H1 (cell line): ENCODE measurements at places on chromosomes 3 and 15.

- DNase-seq: no peak
Measured at GRCh38 chr3:50606596-50606995, 5.0 kb downstream of the CISH start.

DNA sequence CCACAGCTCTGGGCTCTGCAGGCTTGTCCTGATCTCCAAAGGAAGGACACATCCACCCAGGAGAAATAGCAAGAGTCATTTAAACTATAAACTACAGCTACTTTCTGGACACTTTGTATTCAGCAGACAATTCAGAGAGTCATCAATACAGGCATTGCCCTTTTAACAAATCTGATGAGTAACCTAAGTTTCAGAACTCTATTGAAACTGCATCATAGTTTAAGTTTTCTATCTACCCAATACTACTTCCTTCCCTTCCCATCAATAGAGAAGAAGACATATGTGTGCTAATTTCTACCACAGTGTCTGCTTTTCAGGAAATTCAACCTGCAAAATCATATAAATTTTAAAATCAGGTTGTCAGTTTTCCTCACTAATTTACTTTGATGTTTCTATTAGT is 736.5 kb downstream of the IGSF11 start:
- DNase-seq: no peak

DNA sequence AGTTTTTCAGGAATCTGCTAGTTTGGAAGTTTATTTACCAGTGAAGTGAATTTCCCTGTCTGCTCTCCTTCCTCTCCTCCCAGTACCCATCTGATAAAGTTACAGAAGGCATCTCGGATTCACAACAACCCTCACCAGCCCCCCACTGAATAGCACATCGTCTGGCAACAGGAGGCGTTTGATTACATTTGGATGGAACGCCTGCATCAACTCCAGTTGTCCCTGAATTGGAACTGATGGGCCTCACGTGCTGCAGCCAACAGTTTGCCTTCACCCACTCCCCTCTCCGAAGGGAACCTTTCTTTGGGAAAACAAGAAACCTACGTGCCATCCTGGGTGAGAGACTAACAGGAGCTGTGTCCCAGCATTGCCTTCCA is 59.5 kb upstream of the BCL6 start:
- peak; percentile 46 for DNase-seq

DNA sequence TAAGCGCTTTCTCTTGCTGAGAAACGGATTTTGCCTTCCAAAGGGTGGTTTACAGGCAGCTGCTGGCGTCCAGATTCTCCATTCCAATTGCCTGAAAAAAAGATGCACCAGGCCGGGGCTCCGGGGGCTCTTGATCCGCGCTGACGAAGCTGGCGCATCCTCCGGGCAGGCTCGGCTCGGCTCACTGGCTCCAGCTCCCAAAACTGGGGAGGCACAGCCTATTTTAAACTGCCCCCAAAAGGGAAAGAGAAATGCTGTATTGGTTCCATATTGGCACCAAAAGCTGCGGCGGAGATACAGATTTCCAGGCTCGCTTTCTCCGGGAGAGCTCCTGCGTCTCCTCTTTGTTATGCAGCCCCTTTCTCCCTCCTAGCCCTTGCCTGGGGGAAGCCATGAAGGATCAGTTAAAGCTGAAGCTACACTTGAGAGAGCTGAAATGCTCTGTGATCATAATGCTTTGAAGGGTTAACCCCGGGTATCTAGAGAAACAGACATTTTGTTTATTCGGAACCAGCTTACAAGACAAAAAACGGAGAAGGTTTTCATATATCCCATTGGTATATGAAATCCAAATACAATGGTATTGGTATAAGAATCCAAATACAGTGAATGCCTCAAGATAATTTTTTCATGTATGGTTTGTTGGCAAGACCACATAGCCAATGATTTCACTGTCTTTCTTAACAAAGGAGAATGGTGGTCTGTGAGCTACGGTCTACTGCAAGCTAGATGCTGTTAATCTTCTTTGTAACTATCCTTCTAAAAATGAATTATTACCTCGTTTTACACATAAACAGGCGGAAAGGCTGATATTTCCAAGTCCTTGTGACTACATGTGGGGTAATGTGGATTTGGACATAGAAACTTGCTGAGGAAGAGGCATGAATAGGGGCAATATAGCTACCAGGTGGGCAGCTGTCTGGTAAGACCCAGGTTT is 693 bp downstream of the CD200 start:
- DNase-seq: no peak

DNA sequence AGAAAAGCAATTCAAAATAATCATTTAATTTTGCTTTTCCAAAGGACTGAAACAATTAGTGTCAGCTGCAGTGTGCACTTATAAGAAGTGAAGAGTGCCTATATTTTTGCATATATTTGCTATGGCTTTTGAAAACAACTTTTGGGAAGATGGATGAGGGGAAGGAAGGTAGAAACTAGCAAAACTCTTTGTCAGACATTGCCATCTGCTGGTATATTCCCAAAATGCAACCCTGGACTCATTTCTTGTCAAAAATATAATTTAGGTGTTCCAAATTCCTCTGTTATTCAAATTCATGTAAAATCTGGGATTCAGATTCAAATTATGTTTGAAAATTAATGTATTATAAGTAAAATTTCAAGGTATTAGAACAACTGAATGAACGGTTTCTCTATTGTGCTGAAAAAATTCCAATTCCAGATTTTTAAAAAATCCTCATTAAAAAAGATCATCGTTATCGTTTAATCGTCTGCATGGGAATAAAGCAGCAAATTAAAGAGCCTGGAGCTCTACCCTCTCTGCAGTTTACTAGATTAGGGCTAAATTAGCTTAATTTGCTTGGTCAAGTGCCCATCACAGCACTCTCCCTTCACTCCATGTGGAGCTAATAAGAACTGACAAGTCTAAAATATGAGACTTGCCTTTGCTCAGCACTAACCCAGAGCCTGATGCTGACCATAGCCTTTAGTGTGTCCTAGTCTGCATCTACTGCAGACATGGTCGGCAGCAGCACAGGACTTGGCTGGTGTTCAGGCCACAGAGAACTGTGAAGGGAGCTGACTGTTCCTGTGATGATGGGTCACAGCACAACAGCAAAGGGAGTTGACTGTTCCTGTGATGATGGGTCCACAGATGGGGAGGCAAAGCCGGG is 67.9 kb upstream of the MITF start:
- DNase-seq: no peak
